ENCODE measurements at places on chromosomes 7 and 10.

DNA sequence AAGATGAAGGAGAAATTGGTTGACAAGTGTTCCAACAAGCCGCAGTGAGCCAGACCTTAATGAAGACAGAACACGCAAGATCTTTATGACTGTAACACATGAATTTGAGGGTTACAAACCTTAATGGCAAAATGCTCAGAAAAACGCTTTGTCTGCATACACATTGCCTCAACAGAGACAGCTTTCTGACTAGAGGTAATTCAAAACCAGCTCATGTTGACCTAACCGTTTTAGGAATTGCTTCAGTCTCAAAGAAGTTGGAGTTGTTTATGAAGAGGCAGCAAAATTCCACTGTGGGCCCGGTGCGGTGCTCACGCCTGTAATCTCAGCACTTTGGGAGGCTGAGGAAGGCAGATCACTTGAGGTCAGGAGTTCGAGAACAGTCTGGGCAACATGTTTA lies 2.2 kb upstream of the GTF2I start:
- DNase-seq: no peak

DNA sequence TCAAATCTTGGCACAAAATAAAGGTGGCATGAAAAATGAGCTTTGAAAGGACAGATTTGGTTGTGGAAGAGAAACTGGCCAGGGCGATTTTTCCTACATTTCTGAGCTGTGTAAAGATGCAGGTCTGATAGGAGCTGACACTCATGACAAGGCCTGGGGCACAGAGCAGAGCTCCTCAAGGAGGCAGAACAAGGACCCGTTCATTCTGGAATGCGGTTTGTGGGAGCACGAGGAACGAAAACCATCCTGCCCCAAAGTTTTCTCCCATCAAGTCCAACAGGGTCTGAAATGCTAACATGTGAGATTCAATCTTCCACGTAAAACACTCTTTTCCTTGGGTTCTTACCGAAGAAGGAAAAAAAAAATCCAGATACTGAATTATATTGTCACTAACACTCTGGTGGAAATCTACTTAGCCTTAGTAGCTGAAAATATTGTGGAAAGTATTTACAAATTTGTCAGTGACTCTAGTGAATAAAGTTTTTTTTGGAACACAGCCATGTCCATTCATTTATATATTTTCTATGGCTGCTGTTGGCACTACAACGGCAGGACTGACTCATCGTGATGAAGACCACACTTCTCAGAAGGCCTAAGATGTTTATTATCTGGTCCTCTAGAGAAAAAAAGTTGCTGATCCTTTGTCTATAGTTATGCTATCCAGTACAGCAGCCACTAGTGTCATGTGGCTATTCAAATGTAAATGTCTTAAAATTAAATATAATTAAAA lies 215.7 kb downstream of the BAMBI start:
- no peak for DNase-seq

DNA sequence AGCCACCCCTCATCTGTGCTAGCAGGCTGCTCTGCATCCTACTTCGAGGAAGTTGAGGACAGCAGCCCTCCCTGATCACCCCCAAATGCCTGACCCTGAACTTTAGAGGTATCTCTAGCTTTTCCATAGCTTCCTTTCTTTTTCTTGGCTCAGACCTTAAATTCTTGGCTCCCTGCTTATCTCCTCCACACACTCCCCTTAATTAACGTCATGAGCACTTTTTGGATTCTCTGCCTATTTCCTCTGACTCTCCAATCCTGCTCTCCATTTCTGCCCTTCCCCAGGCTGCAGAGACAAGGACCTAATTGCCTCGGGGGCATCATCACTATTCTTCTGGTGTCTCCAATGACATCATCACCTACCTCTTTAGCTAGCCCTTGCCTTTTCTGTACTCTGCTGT lies 40.8 kb upstream of the SEC61G start:
- DNase-seq: no peak

GRCh38 chr7:81162771-81163525 lies 244.1 kb upstream of the SEMA3C start:
- DNase-seq: no peak

GRCh38 chr10:58742141-58742540 lies 229.5 kb downstream of the BICC1 start:
- no peak for DNase-seq

DNA sequence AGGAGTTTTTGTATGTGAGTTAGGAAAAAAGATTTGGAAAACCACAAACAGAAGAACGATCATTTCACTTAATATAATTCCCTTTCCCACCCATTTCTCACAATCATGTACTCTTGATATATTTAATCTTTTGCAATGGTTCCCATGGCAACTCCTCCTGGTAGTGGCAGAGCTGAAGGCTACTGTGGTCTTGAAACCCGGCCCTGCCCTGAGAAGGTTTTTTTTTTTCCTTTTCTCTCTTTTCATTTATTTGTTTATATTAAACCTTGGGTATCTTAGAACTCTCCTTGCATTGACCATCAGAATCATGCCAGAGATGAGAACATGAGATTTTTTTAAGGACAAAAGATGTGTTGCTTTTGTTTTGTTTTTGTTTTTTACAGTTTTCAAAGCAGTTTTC lies 566.1 kb upstream of the NRP1 start:
- no peak for DNase-seq

DNA sequence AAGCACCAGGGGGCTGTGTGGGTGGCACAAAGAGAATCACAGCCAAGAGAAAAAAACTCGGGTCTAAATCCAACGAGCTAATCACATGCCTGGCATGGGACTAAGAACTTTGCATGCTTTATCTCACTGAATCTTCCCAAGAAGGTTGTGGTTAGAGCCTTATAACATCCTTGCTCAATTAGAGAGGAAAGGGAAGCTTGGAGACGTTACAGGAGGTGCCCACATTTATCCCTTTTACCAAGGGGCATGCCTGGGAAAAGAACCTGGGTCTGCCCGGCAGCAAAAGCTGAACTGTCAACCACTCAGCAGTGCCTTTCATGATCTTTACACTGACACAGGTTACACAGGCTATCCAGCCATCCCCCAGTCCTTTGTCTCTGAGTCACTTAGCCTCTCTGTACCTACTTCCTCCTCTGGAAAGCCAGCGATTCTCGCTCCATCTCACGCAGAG lies 190.1 kb downstream of the PRPF18 start:
- no peak for DNase-seq

DNA sequence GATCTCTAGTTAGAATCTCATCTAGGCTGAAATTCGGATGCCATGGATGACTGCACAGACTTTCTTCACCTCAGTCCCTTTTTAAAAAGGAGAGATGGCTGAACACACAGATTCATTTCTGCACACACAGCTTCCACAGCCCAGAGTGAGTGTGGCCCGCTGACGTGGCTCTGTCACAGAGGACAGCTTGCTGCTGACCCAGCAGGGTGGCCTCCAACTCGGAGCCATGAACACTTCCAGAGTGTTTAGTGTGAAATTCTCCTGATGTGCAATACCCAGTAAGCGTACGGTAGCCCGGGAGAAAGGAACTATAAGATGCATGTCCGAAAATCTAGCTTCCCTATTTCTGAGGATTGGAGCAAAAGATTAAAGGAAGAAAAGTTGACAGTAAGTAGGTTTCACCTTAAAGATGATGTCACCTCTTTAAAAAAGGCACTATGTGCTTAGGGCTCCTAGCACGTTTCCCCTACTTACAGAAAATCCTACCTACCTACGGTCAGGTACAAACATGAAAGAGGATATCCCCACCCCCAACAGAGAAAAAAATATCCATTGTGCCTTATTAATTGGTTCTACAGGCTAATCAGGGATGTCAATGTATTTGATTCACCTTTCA lies 162.2 kb downstream of the RAPGEF5 start:
- DNase-seq: no peak

GRCh38 chr10:121595351-121595805 lies 2.9 kb downstream of the FGFR2 start:
- no peak for DNase-seq

DNA sequence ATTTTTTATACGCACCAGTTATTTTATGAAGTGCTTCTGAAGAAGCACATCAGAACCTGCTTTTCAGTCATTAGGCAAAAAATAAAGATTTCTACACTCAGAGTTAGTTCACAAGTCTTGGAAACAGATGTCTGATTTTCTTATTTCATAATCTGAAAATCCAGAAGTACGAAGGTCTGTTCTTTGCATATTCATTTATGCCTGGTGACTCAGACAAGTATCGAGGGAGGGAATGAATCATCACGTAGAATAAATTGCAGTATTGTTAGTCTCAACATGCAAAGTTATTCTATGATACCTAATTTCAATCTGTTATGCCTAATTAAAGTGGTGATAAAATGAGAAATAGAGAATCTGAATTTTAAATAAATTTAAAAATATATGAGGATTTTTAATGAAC lies 113.6 kb upstream of the SEM1 start:
- no peak for DNase-seq

GRCh38 chr10:23413629-23414089 lies 25.2 kb upstream of the OTUD1 start:
- no peak for DNase-seq

DNA sequence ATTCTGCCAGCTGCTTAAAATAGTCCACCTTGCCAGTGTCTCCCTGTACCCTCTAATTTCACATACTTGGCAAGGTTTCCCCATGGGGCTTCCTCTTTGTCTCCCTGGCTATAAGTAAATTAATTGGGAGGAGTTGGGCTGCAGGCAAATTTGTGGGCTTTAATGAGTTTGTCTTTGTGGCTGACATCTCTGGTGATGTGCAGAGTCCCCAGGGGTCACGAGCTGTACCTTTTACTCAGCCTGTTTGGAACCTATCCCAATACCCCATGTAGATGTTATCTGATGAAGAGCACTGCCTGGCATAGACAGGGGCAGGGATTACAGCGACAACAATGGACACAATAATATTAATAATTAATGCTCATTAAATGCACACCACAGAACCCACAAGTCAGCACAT lies 132.5 kb downstream of the SLIT1 start:
- no peak for DNase-seq

DNA sequence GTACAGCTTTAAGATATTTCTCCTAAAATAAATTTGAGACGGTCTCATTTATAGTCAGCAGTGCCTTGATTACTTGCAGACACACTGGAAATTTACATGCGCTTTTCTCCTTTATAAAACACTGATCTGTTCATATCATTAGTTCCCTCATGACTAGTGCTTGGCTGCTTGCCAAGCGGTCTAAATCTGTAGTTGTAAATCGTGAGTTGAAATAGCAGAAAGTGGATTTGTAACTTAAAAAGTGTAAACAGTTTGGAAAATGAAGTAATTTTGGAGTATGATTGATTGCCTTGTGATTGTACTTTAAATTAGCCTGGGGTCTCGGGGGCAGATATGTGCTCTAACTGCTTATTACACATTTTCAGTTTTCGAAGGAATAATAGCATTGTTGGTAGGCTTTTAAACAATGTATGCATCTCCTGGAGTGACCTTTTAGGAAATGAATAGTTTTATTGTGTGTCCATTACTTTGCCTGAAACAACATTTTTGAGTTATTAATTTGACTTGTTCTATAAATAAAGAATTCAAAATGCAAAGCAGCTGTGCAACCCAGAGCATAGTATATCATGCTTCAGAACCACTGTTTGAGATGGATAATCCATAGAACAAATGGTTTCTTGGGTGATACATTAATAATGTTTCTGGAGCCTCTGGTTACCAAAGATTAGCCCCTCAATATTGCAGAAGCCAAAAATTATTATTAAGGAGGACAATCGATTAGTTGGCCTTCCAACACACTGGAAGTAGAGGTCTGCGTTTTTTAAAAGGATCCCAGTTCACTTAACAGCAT lies 73.3 kb downstream of the ARID5B start:
- DNase-seq: no peak

DNA sequence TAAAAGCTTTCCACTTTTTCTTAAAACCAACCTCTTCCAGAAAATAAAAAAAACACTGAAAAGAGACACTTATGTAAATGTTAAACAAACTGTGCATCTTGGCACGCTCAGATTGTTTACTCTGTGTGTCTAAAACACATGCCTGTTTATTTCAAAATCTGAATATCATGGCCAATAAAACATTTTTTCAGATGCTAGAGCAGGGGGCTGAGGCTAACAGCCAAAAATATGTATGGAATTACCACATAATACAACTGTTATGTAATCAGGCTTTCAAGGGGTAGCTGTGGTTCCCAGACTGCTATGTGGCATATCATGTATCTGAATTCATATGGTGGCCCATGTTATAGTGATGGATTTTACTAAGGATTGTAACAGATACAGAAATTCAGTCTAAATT lies 130.4 kb downstream of the HIBADH start:
- no peak for DNase-seq

GRCh38 chr7:28301148-28301641 lies 111.1 kb upstream of the CREB5 start:
- DNase-seq: no peak

DNA sequence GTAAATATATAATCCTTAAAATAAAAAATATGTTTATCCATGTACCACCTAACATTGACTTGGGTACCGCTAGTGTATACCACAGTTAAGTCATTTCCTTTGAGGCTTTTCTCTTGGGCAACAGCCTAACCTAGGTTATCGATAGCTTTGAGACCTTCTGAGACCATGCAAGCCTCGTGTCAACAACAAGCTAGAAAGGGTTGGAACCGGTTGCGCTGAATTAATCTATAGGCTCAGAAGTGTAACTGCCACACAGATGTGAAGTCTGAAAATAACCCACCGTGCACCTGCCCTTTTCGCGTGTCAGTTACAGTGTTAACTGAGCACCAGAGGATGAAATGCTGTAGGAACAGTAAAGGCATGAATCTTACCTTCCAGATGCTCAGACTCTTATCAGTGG lies 59.8 kb downstream of the ARID5B start:
- DNase-seq: no peak

- DNase-seq: no peak
These were observed 34.0 kb downstream of the BRI3 start for GRCh38 chr7:98315318-98315993.

DNA sequence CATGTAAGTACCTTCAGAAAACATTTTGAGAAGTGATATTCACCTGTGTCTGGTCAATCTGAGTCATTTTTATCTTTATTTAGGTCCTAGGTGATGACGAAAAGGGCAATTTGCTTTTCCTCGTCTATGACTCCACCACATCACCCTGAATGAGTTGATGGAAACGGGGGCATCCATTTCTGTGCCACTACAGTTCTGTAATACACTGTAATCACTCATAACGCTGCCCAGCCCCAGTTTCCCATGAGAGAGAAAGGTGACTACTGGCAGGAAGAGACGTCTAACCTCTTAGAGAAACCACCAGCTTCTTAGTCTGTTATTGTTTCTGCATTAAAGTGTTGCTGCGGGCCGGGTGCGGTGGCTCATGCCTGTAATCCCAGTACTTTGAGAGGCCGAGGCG lies 205.3 kb upstream of the MKLN1 start:
- no peak for DNase-seq

DNA sequence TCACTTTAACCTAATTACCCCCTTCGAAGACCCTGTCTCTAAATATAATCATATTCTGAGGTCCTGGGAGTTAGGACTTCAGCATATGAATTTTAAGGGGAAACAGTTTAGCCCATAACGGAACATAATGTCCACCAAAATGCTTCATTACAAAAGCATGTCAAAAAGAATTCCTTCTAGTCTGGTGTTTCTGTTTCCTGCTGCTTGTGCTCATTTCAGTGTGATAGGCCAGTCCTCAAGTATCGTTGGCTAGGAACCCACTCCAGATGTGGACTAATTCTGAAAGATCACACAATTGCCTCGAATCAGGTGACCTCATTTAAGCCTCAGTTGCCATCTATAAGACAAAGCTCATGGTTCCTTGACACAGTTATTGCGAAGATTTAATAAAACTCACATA lies 29.6 kb downstream of the INPP5F start:
- no peak for DNase-seq
